ENCODE measurements at places on chromosomes 11 and 22. TPM values are rescaled to one million over a fixed set of nuclear protein-coding genes. Genes with fewer than 3 reads are reported as not detected.

- no peak for DNase-seq
- H3K4me3 ChIP-seq, result no peak overlapping the region
- H3K4me1 ChIP-seq, result no peaks in the 10 kb centered on the region
- no peaks in the 10 kb centered on the region for H3K36me3 ChIP-seq
These were observed 105.2 kb downstream of the KCNQ1 start for GRCh38 chr11:2549876-2550605.

DNA sequence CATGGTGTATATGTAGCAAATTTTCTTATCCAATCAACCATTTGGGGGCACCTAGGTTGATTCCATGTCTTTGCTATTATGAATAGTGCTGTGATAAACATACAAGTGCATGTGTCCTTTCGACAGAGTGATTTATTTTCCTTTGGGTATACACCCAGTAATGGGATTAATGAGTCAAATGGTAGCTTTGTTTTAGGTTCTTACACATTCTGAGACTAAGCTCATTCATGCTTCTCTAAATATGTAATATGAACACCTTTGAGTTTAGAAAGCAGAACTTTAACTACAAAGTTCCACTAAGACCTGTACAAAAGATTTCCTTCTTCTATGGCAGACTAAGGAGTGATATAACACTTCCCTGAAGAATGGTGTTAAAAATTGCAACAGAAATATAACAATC is 627.0 kb downstream of the KCNA4 start:
- H3K27ac ChIP-seq, result no peak overlapping the region
- H3K36me3 ChIP-seq, result no peaks in the 10 kb centered on the region
- H3K4me1 ChIP-seq, result no peaks in the 10 kb centered on the region
- no peaks in the 10 kb centered on the region for H3K27me3 ChIP-seq
- DNase-seq, result no peak

DNA sequence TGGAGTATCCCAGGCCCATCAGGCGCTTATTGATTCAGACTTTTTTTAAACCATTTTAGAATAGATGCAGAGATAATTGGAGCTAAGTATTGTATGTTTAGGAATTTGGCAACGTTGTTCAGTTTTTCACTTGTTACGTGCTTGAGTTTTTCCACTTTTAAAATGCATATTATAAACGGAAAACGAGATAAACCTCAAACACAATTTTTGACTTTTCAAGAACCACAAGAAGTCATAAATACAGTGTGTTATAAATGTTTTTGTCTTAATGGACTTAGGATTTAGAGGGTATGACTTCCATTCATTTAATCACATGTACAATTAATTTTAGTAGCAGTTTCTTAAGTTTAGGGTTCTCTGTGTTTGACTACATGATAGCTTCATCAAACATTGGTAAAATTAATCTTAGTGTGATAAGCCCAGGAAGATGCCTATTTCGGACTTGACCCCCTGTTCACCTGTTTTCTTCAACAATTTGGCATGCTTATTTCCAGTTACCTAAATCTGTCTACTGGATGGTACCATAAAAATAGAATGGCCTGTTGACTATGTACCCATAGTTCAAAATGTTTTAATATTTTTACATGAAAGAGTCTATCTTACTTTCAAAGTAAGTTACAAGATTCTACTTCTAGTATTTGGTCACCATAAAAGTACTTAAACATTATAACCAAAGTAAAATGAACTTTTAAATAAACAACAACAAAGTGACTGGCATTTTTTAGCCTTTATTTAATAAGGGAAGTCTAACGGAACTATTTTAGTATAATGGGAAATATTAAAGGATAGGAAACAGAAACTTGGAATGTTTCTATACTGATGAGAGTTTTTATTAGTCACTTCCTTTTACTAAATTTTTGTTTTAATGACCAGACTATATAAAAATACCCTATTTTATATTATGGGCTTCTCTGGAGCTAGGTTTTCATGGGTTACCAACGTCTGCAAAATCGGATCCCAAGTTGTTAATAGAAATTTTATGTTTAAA is 1.4 kb downstream of the ZC3H12C start:
- peaks cover 22% of the 10 kb centered on the region for H3K4me1 ChIP-seq
- H3K27me3 ChIP-seq, result no peaks in the 10 kb centered on the region
- no peak for DNase-seq
- H3K4me3 ChIP-seq, result peak overlapping the region; percentile 69

DNA sequence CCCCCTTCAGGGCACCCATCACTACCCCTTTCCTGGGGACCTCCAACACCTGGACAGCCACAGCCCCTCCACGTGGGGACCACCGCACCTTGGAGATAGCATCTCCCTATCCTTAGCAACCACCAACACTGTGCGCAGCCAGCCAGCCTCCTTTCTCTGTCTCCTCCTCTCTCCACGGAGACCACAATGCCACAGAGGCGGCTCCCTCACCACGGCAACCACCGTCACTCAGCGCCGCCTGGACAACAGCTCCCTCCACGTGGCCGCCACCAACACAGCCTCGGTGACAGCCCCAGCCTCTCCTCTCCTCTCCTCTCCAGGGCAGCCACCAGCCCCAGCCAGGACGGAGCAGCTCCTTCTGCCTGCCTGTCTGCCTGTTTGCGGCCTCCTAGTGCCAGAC is 10.5 kb downstream of the ELFN2 start:
- H3K36me3 ChIP-seq, result no peaks in the 10 kb centered on the region
- no peak overlapping the region for H3K4me3 ChIP-seq
- H3K27ac ChIP-seq, result no peak overlapping the region
- no peak for DNase-seq

DNA sequence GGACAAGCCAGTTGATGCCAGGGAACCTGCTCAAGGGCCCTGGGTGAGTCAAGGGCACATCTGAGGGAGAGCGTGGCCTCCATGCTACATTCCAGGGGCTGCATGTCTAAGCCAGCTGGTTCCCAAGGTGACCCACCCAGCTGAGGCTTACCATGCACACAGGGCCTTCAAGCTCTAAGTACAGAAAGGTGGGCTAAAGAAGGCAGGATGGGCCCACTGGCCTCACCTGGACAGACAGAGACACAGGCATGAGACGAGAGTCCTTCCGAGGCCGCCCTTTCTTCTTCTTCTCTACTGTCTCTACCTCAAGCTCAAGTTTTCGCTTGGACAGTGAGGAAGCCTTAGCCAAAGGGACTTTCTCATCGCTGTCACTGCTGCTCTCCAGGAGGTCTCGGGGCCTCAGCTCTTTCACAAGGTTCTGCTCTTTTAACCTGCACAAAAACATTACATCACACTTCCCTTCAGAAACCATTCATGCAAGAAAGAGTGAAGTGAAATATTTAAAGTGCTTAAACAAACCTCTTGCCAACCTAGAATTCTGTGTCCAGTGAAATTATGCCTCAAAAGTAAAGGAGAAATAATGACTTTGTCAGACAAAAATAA is 69.9 kb downstream of the HIRA start:
- H3K27ac ChIP-seq, result no peak overlapping the region
- DNase-seq, result no peak
- H3K4me3 ChIP-seq, result no peak overlapping the region
- H3K4me1 ChIP-seq, result no peaks in the 10 kb centered on the region

- H3K27ac ChIP-seq, result no peak overlapping the region
- H3K36me3 ChIP-seq, result no peaks in the 10 kb centered on the region
- no peak overlapping the region for H3K4me3 ChIP-seq
- H3K4me1 ChIP-seq, result no peaks in the 10 kb centered on the region
- no peaks in the 10 kb centered on the region for H3K27me3 ChIP-seq
These were observed 25.3 kb downstream of the CD82 start for GRCh38 chr11:44590769-44591168.

DNA sequence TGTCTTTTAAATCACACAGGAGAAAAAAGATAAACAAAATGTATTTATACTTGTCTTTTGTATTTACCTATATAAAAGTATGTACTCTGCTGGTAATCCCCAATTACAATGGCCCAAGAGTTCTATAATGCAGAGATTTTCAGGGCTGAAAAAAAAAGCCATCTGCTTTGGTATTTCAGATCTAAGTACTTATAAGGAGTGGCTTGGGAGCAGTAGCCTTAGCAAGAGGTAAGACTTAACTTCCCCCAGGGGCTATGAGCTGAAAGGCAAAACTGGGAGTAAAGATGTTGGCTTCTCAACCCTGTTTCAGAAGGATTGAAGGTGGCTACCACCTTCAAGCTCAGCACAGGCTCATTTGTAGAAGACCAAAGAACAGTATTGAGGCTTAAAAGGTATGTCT is 35.3 kb upstream of the EP300 start:
- peaks cover 5% of the 10 kb centered on the region for H3K4me1 ChIP-seq
- no peak for DNase-seq
- H3K36me3 ChIP-seq, result no peaks in the 10 kb centered on the region
- H3K4me3 ChIP-seq, result no peak overlapping the region
- no peaks in the 10 kb centered on the region for H3K27me3 ChIP-seq

- no peak within 1 kb of the TSS for H3K4me3 ChIP-seq
- DNase-seq, result no peak
- peaks cover 66% of the 10 kb centered on the region for H3K4me1 ChIP-seq
- no peaks in the 10 kb centered on the region for H3K27me3 ChIP-seq
- H3K36me3 ChIP-seq, result peaks cover 4% of the 10 kb centered on the region
These were observed at the start of gene BLID for GRCh38 chr11:122115524-122116379. Gene BLID, minus strand, starts transcription at chr11:122116215. Its CDS starts 293 bp downstream, at chr11:122115922.

Gene WNT7B
- 10.5 TPM for total RNA-seq

Gene LGR4
- 7.1 TPM for total RNA-seq

DNA sequence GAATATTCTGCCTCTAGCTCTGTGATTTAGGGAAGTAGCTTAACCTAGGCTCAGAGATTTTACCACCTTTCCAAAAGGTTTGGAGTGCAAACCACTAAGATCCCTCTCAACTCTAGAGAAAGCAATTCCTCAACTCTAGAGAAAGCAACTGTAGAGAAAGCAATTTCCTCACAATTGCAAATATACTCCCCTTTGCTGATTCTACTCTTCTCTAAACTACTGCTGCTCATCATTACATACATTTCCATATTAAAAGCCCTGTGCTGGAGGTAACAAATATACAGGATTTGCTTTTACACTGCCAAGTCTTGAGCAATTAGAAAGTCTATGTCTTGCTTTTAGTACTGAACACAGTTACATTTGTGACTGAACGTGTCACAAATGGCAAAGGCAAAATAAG is 48.2 kb downstream of the ALG9 start:
- no peak for DNase-seq
- H3K36me3 ChIP-seq, result no peaks in the 10 kb centered on the region
- no peaks in the 10 kb centered on the region for H3K27me3 ChIP-seq
- no peaks in the 10 kb centered on the region for H3K4me1 ChIP-seq

- H3K27ac ChIP-seq, result no peak overlapping the region
- H3K27me3 ChIP-seq, result no peaks in the 10 kb centered on the region
- no peaks in the 10 kb centered on the region for H3K36me3 ChIP-seq
- no peak overlapping the region for H3K4me3 ChIP-seq
- no peaks in the 10 kb centered on the region for H3K4me1 ChIP-seq
- no peak for DNase-seq
These were observed 176.0 kb upstream of the MPPED2 start for GRCh38 chr11:30762188-30762587.

DNA sequence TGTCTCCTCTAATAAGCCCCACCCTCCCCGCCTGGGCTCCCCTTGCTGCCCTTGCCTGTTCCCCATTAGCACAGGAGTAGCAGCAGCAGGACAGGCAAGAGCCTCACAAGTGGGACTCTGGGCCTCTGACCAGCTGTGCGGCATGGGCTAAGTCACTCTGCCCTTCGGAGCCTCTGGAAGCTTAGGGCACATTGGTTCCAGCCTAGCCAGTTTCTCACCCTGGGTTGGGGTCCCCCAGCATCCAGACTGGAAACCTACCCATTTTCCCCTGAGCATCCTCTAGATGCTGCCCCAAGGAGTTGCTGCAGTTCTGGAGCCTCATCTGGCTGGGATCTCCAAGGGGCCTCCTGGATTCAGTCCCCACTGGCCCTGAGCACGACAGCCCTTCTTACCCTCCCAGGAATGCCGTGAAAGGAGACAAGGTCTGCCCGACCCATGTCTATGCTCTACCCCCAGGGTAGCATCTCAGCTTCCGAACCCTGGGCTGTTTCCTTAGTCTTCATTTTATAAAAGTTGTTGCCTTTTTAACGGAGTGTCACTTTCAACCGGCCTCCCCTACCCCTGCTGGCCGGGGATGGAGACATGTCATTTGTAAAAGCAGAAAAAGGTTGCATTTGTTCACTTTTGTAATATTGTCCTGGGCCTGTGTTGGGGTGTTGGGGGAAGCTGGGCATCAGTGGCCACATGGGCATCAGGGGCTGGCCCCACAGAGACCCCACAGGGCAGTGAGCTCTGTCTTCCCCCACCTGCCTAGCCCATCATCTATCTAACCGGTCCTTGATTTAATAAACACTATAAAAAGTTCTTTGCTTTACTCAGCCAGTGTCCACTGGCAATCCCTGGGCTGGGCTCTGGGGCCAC is 14.4 kb downstream of the TSKU start:
- H3K27me3 ChIP-seq, result no peaks in the 10 kb centered on the region
- DNase-seq, result no peak
- H3K27ac ChIP-seq, result no peak overlapping the region
- H3K4me1 ChIP-seq, result peaks cover 14% of the 10 kb centered on the region

GRCh38 chr11:11584530-11584810 is 37.3 kb downstream of the GALNT18 start:
- peak; percentile 41 for DNase-seq
- no peak overlapping the region for H3K27ac ChIP-seq
- no peaks in the 10 kb centered on the region for H3K27me3 ChIP-seq
- no peak overlapping the region for H3K4me3 ChIP-seq

GRCh38 chr11:47586098-47586855 is at the start of gene FAM180B:
Gene FAM180B, plus strand, starts transcription at chr11:47586678. Its CDS starts 91 bp downstream, at chr11:47586769.
- H3K27ac ChIP-seq, result no peak within 1 kb of the TSS
- H3K36me3 ChIP-seq, result peaks cover 30% of the 10 kb centered on the region
- H3K27me3 ChIP-seq, result no peaks in the 10 kb centered on the region
- no peak within 1 kb of the TSS for H3K4me3 ChIP-seq

- peaks cover 5% of the 10 kb centered on the region for H3K4me1 ChIP-seq
- DNase-seq, result no peak
- H3K4me3 ChIP-seq, result no peak overlapping the region
- no peaks in the 10 kb centered on the region for H3K36me3 ChIP-seq
- H3K27me3 ChIP-seq, result no peaks in the 10 kb centered on the region
- H3K27ac ChIP-seq, result 0 out of 2 replicates have a peak overlapping the region, but pooled peaks have one; percentile 11
These were observed 16.2 kb upstream of the SHANK3 start for GRCh38 chr22:50656122-50657070.

DNA sequence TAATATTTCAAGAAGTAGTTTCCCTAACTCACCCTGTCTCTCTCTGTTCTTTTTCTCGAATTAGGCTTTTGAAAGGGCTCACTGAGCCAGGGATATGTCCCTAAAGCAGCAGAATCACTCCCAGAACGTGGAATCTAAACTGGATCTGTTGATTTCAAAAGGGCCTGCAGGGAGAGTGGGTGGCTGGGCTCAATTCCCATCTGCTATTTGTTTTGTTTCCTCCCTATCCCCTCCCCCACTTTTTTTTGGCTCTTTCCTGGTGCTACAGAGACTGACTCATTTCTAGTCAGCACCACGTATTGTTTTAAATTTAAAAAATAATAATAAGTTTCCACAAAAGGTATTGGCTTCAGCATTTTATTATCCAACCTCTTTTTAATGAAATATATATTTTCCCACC is 961.5 kb downstream of the FAM181B start:
- H3K36me3 ChIP-seq, result no peaks in the 10 kb centered on the region
- H3K4me3 ChIP-seq, result no peak overlapping the region
- H3K4me1 ChIP-seq, result no peaks in the 10 kb centered on the region
- no peaks in the 10 kb centered on the region for H3K27me3 ChIP-seq
- H3K27ac ChIP-seq, result no peak overlapping the region

Gene SLC35E4
- total RNA-seq, result 6.2 TPM

GRCh38 chr22:20244691-20245576 is 23.2 kb downstream of the RTN4R start:
- H3K4me3 ChIP-seq, result no peak overlapping the region
- H3K4me1 ChIP-seq, result peaks cover 7% of the 10 kb centered on the region
- DNase-seq, result no peak
- H3K36me3 ChIP-seq, result no peaks in the 10 kb centered on the region

GRCh38 chr11:126640186-126640585 is 284.7 kb downstream of the ST3GAL4 start:
- peaks cover 58% of the 10 kb centered on the region for H3K27me3 ChIP-seq
- H3K27ac ChIP-seq, result no peak overlapping the region
- no peak overlapping the region for H3K4me3 ChIP-seq
- H3K36me3 ChIP-seq, result no peaks in the 10 kb centered on the region
- DNase-seq, result no peak

Data from HCT116 (cell line).